ENCODE measurements at places on chromosomes 12 and 14.

GRCh38 chr14:68695326-68695768, 97.5 kb downstream of the ZFP36L1 start:
- DNase-seq = no peak

- DNase-seq = no peak
Measured at GRCh38 chr12:75020068-75020557, 189.5 kb downstream of the KCNC2 start.

GRCh38 chr14:74669846-74670245, 43.0 kb downstream of the AREL1 start:
- no peak for DNase-seq

DNA sequence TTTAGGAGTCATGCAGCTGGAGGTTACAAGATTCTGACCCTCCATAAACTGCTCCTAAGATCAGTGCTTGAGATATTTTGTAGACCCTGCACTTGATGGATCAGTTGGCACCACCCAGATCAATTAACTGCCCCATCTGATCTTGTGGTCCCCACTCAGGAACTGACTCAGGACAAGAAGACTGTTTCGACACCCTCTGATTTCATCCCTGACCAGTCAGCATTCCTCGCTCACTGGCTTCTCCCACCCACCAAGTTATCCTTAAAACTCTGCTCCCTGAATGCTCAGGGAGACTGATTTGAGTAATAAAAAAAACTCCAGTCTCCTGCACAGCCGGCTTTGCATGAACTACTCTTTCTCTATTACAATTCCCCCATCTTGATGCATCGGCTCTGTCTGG, 360.2 kb downstream of the GALC start:
- no peak for DNase-seq

- no peak for DNase-seq
Measured at GRCh38 chr14:73393375-73393774, 65.0 kb downstream of the NUMB start.

DNA sequence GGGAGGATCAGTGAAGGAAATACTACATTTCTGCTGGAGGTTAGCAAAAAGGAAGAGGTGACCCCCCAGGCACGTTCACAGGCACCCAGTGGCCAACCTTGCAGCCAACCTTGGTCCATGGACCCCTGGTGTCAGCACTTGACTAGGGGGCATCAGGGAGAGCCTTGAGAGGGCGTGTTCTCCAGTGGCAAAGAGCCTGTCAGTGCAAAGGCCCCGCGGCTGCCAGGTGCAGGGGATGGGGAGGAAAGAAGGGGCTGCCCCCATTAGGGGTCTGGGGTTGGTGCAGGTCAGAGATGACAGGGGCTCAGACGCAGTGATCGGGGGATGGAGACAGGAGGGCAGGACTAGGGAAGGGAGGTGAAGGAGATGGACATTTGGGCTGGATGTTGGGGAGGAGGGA, 22.7 kb upstream of the ULK1 start:
- DNase-seq = no peak
